ENCODE measurements at places on chromosomes 7 and 10.
A peak's percentile ranks its signal among the peaks of the same experiment; 100 is the strongest.

- peak; percentile 72 for DNase-seq
Observed at GRCh38 chr7:44977304-44977958, 1.4 kb downstream of the MYO1G start.

- DNase-seq = peak; percentile 43
Observed at GRCh38 chr7:31134246-31135188, 82.4 kb downstream of the ADCYAP1R1 start.

- no peak for DNase-seq
Observed at GRCh38 chr7:7771452-7771851, 53.0 kb upstream of the RPA3 start.

- DNase-seq = no peak
Observed at GRCh38 chr7:148838905-148839304, 45.2 kb downstream of the EZH2 start.

- no peak for DNase-seq
Observed at GRCh38 chr7:98686466-98687080, 69.5 kb downstream of the NPTX2 start.

- no peak for DNase-seq
Observed at GRCh38 chr10:129814681-129815646, 149.1 kb downstream of the EBF3 start.

DNA sequence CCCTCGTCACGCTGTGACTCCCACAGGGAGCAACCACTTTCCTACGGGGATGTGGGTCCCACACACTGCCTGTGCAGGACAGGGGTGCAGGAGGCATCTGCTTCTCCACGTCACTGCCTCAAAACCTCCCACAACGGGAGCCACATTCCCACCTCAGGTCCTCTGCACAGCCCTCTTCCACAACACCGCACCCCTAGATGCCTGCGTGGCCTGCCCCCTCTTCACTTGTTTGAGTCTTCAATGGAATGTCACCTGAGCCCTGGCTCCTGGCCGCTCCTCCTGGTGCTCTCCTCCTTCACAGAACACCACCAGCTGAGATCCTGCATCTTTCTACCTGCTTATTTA lies 73.6 kb downstream of the MAD1L1 start:
- DNase-seq = no peak

DNA sequence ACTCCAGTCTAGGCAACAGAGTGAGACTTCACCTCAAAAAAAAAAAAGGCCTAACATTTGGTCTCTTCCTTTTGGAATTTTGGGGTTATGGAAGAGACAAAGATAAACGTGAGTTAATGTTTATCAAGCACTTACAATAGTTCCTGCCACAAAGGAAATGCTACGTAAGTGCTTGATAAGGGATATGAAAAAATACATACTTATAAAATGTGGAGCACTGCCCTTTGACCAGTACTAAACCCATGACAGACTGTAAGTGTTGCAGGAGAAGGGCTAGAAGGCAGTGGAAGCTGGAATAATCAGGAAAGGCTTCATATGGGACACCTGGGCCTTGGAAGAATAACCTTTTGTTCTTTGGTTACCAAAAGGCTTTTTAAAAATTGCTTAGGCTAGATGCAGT lies 25.5 kb downstream of the TMEM248 start:
- DNase-seq = no peak

DNA sequence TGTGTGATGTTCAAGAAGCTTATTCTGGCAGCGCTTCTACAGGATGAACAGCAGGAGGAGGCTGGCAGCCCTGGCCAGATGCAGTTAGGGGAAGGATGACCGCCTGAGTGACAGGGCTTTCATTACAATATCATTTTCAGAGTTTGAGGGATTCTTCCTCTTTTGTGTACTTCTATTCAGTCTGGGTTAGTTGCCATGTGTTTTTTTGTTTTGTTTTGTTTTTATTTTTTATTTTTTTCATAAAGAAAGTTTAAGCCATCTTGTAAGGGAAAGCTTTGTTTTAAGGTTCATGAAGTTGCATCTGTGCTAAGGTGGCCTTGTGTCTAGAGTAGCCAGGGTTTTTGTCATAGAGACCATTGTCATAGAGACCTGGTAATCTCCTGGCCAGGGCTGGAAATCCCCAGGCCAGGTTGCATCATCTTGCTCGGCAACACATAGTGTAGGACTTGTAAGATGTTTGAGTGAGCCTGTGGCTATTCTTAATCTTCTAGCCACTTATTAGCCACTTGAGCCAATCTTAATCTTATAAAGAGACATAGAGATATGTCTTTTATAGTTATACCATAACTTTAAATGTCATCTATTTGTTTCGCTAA lies 230.5 kb upstream of the TMEM229A start:
- DNase-seq = no peak

- DNase-seq = no peak
Observed at GRCh38 chr10:43735907-43736306, 87.2 kb upstream of the ZNF32 start.

- DNase-seq = no peak
Observed at GRCh38 chr7:35657125-35657524, 37.8 kb downstream of the HERPUD2 start.

DNA sequence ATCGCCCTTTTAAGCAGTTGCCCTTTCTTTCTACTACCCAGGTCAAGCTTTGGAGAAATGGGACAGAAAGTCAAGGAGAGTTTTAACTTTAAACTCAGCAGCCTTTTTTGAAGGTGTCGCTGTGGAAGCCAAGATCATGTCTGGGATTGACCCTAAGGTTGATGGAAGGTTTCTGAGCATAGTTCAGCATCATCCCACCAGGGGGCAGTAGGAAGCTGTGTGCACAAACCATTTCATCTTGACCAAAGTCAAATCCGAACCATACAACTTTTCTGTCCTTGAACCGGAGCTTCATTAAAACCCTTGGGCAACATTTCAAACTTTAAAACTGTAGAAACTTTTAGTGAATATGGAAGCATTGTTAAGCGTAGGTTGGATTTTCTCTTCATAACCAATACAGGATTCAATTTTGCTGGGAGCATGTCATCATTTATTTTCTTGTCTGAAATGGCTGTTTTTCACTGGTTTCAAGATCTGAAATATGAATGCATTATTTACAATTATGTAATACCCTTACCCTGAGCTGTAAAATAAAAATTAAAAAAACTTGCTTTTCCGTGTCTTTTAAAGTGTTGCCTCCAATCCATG lies 214.4 kb upstream of the KIAA1217 start:
- peak; percentile 9 for DNase-seq

DNA sequence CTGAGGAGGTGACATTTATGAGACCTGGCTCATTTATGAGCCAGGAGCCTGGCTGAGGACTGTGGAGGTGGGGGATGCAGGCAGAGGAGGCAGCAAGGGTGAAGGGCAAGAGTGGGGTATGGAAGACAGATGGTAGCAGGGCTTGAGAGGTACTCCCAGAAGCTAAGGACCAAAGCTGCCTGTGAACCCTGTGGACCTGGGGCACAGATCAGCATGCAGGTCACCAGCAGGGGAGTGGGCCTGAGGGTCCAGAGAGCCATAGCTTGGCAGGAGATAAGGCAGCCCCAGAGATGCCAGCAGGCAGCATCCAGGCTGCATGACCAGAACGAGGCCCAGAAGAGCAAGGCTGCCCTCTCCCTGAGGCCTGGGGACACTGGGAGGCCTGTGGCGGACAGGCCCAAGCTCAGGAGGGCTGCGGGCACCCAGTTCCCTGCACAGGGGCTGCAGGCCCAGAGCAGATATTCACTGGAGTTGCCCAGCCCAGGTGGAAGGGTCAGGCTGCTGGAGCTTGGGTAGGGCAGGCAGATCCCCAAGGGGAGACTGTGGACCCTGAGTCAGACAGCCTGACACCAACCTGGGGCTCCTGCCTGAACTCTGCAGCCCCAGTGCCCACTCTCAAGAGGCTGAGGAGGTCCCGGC lies 3.4 kb downstream of the GPR15LG start:
- DNase-seq = no peak

Measured in stimulated activated CD4-positive, alpha-beta T cell treated with anti-CD3 and anti-CD28 coated beads, Interleukin-12 subunit alpha, Interleukin-12 subunit beta, amount 100 ng/mL, for 48 hours (primary cell).